T1000 (cell line): ENCODE measurements at places on chromosomes 4 and X.

DNA sequence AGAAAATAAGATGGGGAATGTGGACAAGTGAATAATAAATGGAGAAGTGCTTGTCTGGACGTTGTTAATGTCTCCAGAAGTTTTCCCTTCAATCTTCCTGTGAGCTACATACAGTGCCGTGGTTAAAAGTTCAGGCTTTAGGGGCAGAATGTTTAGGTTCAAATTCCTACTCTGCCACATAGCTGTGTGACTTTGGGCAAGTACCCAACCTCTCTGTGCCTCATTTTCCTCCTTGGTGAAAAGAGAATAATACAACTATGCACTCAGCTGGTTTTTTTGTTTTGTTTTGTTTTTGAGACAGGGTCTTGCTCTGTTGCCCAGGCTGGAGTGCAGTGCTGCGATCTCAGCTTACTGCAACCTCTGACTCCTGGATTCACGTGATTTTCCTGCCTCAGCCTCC, 143.5 kb downstream of the CHIC2 start:
- DNase-seq = no peak

DNA sequence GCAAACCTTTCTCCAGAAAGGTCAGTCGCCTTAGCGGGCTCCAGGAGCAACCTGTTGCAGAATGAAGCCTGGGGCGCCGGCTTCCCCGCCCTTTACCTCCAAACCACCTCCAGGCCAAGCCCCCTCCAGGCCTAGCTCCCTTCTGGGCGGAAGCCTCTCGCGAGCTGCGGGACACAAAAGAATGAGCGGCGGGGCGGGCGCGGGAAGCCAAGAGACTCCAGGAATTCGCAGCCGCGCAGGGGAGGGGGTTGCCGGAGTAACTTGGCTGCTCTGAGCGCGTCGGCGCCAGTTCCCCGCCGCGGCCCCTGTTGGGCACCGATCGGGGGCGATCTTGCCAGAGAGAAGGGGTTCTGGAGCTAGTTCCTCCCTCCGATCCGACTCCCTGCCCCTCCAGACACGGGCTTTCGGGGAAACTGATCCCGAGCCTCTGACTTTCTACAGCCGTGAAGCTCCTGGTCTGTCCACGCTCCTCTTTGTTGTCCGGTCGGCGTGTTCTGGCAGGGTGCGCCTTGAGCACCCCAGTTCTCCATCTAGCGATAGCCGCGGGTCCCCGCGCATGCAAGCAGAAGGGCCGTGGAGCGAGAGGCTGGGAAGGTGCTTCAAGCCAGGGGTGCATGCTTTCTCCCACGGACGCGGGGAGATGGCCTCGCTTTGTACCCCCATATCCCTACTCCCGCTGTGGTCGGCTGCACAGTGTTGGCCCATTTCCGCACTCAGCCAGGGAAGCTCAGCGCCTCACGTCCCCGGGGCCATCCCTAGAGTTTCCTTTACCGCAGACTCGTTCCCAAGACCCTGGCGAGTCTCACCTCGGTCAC, 1.2 kb downstream of the PROM1 start:
- DNase-seq = no peak

DNA sequence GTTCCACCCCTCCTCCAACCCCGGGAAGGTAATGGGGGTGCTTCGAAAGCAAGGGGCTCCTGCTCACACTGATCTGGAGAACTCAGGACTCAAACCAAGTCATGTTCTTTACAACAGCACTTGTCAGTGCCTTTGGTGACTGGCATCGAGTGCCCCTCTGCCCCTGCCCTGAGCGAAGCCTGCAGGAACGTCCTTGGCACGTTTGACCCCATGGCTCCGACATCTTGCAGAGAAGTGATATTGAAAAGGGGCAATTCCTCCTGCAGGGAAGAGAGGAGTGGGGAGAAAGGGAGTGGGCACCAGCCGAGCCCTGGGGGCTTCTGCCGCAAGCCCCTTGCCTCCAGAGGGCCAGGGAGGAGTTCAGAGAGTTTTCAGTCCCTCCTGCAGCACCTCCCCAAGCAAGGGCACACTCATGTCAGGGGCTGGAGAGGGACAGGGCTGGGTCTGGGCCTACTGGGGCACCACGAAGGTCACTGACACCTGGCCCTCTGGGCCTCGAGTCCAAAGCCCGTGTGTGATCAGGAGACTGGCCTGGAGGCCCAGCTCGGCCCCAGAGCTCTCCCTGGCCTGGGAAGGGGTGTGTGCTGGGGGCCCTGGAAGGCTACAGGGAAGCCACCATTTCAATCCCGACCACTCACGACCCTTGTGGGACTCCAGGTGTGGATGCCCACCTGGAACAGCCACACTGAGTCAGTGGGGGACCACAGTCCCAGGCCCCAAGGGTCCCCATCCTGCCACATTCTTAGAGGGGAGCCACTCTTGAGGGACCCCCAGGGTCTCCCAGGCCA, 94.9 kb upstream of the NKX1-1 start:
- no peak for DNase-seq

DNA sequence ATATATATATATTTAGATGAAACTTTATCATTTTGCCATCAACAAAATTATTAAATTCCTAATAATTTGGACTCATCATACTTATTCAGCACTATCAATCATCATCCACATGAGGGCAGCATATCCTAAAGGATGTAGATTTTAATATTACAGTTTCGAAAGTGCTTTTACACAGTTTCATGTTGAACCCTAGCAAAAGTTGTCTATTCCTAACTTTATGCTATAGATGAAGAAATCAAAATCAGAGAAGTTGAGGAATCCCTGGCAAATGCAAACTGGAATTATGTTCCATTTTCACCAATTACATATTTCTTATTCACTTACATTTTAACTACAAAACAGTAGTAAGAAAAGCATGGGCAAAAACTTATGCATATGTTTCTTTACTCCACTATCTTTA, 36.6 kb upstream of the UGT2A1 start:
- no peak for DNase-seq

DNA sequence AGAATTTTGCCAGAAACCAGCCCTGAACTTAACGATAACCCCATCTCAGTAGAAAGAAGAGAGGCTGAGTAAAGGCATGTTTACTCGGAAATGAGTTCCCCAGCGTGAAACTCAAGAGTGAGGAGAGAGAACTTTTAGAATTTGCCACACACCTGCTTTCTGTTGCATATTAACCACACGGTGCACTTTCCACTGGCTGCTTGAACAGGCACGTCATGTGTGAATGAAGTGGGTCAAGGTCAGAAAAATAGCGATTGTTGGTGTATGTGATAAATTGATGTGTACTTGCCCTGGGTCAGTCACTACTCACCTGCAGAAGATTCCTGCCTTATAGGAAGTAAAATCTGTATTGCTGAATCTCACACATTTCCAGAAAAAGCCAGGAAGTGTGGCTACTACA, 395.7 kb downstream of the TRIML1 start:
- no peak for DNase-seq

DNA sequence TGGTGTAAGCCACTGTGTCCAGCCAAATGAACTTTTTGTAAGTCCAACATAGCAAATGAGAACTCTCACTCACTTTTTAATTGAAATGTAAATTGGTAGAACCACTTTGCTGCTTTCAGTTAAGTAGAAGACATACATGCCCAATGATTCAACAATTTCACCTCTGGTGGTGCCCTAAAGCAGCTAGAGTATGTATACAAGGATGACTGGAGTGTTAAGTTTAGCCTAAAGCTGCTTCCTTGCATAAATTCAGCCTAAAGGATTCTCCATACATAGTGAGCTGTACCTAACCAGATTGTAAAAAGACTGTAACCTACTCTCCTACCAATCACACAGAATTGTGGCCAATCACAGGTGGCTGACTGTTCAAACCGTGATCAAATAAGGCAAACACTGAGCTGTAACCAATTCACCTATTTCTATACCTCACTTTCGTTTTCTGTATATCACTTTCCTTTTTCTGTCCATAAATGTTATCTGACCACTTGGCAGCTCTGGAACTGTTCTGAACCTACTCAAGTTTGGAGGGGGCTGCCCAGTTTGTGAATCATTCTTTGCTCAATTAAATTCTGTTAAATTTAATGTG, 39.9 kb downstream of the PDS5A start:
- DNase-seq = no peak

DNA sequence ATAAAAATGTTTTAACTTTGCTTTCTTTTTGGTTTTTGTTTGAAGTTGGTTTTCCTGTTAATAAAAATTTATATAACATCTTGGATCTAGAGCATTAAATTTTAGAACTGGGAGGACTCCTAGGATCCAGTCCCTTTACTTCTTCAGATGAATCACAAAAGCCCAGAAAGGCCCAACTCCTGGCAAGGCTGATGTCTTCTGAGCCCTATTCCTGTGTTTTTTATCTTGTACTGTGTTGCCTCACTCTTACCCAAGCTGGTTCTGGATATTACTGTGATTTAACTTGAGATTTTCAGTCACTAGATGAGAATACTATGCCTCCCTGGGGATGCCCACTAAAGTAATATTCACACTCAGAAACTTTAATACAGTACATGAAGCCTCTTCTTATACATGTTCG, 127.1 kb upstream of the GALNT7 start:
- no peak for DNase-seq

DNA sequence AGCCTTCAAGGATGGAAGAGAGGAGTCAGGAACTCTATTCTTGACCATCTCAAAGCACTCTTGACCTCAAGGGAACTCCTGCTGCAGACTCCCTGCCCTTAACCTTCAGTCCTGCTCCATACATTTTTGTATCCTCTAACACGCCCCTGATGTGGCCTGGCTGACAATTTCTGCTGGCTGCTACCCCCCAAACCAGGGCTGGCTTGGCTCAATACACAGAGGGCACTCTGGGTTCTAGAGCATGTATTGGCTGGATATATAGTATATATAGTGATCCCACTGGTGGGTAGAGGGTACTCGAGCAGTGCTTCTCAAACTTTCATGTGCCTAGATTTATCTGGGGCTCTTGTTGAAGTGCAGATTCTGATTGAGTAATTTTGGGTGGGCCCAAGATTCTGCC, 101.9 kb downstream of the SMIM20 start:
- DNase-seq = no peak

DNA sequence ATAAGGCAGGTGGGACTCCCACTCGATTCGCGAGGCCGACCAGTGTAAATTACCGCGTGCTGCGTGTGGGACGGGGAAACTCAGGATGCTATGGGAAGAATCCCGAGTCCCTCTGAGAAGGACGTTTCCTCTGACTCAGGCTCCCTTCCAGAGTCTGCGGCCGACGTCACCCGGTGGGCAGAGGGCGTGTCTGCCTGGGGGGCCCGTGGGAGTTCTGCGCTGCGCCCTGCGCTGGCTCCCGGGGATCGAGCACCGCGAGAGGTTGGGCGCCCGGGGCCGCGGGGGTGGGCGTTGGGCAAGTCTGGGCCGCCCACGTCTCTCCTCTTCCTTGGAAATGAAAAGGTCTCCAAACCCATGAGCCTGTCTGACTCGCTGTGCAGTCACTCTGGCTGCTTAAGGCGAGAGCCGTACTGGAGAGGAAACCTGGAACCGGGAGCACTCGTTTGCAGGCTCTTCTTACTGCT, 568 bp downstream of the NIPAL1 start:
- DNase-seq = peak; percentile 84

GRCh38 chr4:74366367-74366911, 1.5 kb downstream of the EREG start:
- no peak for DNase-seq

DNA sequence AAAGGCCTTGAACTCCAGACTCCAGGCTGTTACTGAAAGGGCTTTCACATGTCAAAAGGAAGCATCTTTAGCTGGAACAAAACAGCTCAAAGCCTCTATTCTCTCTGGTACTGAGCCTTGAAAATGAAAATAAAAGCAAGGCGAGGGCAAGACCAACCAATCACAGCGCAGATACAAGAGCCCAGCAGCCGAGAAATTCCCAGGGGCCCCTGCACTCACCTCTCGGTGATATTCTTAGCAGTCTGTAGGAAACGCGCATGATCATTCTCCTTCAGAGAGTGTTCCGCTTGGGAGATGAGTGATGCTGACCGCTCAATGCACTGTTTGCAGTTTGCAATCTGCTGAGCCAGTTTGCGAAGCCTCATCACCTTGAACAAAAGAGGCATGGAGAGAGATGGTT, 138.1 kb downstream of the MID1 start:
- no peak for DNase-seq

DNA sequence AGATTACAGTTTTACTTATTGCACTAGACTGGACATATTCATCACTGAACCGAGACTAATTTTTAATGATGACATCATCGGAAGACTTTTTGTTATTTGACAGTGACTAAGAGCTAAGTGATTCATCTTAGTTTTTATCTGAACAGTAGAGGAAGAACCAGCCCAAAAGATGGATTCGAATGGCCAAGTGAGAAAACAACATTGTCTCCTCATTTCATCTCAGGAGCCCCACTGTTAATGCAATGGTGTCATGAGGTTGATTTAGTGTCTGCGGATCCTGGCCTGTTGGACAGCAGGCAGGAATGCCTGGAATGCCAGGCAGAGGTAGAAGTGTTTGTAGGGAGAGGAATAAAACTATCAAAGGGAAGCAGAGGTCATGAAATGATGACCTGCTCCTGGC, 37.8 kb upstream of the HPF1 start:
- no peak for DNase-seq
